ENCODE measurements at places on chromosomes 5 and 9. TPM values are rescaled to one million over a fixed set of nuclear protein-coding genes. Genes with fewer than 3 reads are reported as not detected.

Gene OBP2B
- not detected for total RNA-seq

Gene RPL37
- 1,510 TPM for total RNA-seq

Gene ZFP2
- 3.4 TPM for total RNA-seq

Gene PGM5
- total RNA-seq = 0.43 TPM

Gene ZNF483
- 28.7 TPM for total RNA-seq

DNA sequence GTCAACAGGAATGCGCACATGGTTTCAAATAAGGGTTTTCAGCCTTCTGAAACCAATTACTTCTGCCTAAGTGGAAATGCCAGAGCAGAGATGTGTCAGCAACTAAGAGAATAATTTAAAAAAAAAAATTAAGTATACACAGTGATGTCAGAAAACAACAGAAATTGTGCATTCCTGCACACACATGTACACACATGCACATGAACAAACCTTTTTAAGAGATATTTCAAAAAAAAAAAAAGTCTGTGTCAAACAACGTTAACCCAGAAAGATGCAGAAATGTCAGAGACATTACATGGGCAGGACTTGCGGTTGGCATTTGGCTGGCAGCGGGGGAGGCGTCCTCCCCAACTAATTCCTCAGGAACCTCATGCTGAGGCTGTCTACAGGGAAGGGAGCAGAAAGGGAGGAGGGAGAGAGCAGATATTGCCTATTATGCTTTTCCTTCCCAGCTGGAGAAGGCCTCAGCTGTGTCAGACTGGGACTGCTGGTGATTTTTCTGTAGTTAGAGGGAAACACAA is 536.9 kb upstream of the WWC1 start:
- no peak for DNase-seq

DNA sequence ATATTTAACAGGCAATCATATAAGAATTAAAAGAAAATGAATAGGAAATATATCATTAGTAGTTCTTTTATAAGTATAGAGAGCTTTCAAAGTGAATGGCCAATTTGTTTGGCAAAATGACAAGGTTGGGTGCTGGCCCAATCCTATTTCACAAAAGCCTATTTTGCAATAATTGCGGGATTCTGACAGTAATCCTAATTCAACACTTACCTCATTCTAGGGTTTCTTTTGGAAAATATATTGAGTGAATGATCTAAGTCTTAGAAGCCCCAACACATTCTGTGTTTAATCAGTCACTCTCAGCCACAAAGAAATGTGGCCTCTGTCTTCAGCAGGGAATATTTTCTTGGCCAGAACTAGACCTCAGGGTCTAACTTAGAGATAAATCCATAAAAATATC is 835.9 kb upstream of the ZNF608 start:
- DNase-seq = no peak

GRCh38 chr5:142726188-142726731 is 40.4 kb upstream of the FGF1 start:
- DNase-seq = no peak

DNA sequence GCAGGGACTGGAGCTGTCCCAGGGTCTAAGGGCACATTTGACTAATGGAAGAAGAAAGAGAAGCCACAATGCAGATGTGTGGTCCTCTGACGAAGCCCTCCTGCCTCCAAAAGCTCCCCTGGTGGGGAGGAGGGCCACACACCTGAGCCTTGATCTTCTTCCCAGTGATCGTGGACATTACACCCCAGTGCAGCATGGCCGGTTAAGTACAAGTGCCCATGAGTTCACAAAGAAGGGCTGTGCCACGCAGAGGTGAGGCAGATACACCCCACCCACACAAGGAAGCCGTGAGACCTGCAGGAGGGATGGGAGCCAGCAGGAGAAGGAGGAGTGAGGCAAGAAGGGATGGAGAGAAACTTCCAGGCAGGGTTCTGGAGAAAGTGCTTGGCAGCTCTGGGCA is 199.0 kb upstream of the MVB12B start:
- DNase-seq = no peak

DNA sequence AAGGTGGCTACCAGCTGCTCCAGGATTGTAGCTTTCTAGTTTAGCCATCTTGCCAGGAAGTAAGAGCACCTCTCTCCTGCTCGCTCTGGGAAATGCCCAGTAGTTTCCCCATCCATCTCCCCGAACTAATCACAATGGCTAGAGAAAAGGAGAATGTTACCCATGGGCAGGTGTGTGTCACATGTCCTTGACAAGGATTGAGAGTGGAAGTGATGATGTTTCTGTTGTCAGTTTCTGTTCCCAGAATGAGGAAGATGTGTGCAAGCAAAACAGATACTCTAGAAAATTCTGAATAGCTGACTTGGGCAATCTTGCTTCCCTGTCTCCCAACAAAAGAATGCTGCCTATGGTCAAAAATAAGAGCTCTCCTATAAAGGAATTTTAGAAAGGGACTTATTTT is 429.5 kb downstream of the EBF1 start:
- no peak for DNase-seq

DNA sequence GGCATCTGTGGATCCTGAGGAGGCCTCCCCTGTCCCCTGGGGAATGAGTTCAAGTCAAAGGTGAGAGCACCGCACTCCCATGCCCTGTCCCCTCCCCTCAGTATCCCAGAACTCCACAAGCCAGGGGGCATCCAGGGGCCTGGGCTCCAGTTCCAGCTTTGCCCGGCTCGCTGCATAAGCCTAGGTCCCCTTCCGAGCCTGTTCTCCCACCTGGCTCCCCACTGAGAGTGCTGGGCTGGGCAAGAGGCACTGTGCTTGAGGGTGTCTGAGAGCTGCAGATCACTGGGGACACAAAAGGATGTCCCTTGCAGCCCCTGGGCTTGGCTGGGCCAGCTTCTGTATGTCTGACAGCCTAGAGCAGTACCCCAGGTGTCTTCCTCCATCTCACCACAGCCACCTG is 4.6 kb downstream of the DOK3 start:
- DNase-seq = no peak

DNA sequence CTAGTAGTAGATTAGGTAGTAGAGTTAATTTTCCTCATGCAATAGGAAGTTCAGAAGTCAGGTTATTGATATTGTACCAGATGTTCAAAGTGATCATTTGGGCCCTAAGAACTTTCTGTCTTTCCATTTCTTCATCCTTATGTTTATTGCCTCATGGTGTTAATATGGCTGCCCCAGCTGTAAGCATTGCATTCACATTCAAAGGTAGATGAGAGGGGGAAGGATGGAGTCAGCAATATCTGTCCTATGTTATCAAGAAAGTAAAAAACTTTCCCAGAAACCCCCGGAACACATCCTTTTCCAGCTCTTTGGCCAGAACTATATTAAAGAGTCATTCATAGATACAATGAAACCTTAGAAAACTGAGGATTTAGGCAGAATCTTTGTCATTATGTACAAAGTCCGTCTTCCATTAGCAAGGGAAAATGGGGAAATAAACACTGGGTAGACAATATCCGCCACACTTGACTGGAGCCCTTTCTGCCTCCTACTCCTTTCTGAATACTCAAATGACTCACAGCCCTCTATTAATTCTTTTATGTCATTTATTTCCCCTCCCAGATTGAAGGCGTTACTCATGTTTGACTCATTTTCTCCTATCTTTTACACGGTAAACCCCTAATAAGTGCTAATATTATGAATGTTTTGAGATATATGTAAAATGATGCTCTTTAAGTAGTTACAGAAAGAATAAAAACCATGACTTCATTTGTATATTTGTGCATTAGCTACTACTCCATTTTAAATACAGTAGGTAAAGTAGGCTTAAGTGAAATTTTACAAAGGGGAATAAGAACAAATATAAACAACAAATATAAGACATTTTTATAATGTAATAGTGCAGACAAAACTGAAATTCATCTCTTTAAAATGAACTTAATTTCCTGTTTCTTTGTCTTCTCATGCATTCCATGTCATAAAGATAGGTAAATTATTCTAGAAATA is 127.6 kb downstream of the SLF1 start:
- DNase-seq = no peak

DNA sequence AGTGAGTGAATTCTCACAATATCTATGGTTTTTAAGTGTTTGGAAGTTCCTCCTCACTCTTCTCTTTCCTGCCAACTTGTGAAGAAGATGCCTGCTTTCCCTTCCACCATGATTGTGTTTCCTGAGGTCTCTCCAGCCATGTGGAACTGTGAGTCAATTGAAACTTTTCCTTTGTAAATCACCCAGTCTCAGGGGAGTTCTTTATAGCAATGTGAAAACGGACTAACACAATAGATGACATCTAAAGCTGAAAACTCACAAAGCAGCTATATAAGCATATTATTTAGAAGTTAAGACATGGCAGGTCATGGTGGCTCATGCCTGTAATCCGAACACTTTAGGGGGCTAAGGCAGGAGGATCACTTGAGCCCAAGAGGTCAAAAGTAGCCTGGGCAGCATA is 130.2 kb downstream of the ARRDC3 start:
- DNase-seq = no peak

GRCh38 chr5:147554261-147554817 is 44.5 kb upstream of the DPYSL3 start:
- DNase-seq = no peak

GRCh38 chr5:126100767-126101166 is 322.4 kb upstream of the GRAMD2B start:
- DNase-seq = no peak

GRCh38 chr5:140295414-140295813 is 7.5 kb downstream of the PFDN1 start:
- DNase-seq = no peak

GRCh38 chr5:174204535-174205313 is 159.2 kb downstream of the NSG2 start:
- no peak for DNase-seq

DNA sequence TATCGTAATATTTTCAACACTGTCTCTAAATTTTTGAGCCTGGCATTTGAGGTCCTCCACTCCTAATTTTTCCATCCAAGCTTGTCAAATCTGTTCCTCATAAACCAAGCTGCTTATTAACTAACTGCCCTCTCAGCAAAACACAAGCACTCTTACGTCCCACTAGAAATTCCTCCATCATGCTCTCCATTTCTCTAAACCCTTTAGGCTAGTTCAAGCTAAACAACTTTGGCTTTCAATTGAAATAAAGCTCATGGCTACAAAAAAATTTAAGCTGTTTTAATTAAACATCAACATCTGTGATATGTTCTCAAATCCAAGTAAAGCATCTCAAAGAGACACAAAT is 45.7 kb downstream of the RNF145 start:
- DNase-seq = no peak

DNA sequence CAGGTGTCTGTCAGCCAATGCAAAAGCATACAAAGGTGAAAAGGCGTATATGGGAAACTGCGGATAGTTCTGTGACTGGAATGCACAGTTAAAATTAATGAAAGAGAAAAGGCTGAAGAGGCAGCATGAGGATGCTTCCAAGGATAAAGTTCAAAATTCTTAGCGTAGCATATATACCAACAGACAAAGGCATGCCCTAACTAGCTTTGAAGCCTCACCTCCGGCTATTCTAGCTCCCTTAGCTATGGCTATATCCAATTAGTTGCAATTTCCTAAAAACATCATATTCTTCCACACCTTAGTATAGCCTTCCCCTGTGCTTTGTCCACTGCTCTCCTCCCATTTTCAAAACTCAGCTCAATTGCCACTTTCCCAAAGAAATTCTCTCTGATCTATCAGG is 1.4 kb upstream of the DNAJA1 start:
- no peak for DNase-seq

- DNase-seq = no peak
Measured at GRCh38 chr5:102737161-102737560, 17.9 kb upstream of the PAM start.

- DNase-seq = no peak
Measured at GRCh38 chr5:40430101-40430710, 249.5 kb upstream of the PTGER4 start.

DNA sequence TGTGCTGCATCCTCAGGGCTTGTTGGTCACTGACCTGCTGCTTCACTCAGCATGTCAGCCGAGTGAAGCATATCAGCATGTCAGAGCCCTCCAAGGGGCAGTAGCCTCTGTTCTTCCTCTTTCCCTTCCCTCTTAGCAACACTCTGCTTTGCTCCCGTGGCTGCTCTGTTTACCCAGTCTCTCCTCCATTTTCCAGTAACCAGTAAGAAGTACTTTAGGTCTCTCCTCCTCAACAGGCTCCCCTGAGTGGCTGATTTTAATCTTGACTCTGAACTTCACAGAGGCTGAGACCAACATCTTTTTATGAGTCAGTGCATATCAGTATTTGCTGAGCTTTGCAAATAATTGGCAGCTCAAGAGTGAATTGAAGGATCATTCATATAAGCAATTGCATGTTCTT is 18.6 kb upstream of the ADRB2 start:
- DNase-seq = no peak

DNA sequence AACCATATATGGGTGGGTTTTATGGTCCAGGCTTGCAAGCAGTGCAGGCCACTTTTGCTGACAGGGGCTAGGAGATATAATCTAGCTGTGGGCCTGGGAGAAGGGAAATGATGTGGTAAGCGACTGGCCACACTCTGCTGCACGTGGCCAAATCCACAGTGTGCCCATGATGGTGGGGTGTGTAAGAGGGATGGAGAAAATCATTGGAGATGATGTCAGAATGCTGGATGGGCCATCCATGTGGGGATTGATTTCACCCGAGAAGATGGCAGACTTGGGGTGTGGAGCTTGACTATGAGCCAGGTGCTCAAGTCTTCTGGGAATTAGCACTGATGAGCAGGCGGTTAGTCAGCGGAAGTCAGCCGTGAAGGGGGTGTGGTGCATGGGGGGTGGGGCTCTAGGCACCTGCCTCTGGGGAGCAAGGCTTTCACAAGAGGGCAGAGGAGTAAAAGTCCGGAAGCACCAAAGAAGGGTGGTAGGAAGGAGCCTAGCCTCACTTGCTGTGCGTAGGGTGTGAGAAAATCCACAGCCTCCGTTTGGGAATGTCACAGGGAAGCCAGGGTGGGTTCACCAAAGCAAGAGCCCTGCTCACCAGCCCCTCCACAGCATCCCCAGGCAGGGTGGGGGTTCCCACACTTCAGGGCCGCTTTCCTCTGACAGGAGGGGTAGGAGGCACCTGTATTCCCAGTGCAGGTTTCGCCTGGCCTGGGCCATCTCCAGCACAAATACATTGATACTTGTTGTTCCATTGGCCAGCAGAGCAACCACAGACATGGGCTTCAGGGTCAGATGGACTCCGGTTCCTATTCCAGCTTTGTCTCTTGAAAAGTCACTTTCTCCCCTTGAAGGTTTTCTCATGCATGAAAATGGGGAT is 44.5 kb upstream of the ANGPTL2 start:
- no peak for DNase-seq

DNA sequence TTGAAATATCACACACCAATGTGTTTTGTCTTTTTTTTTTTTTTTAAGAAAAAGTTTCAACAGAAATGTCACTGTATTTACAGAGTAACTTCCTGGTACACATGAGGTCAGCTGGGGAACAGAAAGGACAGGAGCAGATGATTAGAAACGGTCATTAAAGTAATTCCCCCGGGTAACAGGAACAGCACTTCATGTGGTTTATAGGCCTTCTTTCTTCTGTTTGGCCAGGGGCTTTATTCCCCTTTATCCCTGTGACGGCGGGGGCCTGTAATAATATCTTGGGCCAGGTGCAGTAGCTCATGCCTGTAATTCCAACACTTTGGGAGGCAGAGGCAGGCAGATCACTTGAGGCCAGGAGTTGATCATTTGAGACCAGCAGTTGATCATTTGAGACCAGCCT is 30.5 kb upstream of the MSH3 start:
- DNase-seq = no peak

- DNase-seq = no peak
Measured at GRCh38 chr9:70959366-70959765, 162.1 kb downstream of the TRPM3 start.

GRCh38 chr5:135714126-135714894 is 120.2 kb upstream of the SLC25A48 start:
- DNase-seq = no peak
